ENCODE measurements at places on chromosomes 1 and 21.

DNA sequence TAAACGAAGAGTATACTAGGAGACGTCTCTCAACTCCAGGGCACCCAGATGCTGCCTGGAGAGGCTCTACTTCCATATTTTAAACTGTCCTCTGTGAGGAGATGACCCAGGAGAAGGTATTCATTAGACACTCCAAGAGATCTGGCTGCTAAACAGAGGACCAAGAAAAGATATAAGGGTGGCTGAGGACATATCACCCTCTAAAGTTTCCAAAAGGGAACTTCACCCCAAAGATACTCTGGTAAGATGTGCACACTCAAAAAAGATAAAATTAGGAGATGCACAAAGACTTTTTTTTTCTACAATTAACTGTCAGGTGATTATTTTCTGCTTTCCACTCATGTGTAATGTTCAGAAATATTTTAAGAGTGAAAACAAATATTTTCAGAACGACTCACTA, 1.4 kb downstream of the ZNF670 start:
- DNase-seq, result no peak

GRCh38 chr1:114089502-114090138, 64.0 kb downstream of the SYT6 start:
- DNase-seq, result no peak

GRCh38 chr1:239058190-239058589, 328.2 kb upstream of the CHRM3 start:
- no peak for DNase-seq

DNA sequence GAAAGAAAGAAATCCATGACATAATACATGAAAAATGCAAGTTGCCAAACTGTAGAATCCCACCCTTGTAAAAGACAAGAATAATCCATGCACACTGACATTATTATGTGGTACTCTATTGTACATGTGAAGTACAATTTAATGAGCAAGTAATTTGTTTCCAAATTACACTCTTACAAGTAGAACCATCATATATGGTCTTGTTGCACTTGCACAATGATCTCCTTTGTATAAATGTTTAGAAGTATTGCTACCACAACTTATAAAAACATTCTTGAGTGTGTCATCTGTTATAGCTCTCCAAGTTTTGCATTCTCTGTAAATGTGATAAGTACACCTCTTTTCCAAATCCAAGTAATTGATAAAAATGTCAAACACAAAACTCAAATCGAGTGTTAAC, 29.1 kb upstream of the ZNF281 start:
- DNase-seq, result no peak

DNA sequence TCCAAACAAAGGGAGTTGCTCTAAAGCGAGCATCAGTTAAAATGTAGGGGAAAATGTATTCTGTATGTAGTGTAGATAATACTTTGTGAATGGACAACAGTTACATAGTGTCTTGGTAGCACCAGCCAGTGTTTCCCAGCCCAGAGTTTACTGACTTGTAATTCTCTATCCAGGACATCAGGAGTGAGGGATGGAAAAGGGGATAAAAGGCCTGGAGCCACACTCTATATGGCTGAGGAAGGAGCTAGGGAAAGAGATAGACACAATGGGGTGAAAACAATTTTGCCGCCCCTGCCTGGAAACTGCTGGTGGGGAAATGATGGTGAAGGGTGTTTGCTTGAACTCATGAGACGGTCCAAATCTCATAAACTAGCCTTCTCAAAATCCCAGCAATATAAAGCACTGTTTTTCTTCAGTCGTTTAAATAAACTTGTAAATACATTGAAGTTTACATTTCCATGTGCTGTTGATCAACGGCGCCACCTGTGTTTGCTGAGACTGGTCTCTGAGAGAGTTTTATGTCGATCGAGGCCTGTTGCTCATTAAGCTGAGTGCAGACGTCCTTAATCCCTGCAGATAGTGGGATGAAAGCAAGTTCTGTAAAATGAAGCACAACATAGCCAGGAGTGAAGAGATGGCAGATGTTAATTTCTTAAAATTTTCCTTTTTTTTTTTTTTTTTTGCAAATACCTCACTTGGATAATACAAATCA, 27.9 kb upstream of the AGO1 start:
- no peak for DNase-seq

DNA sequence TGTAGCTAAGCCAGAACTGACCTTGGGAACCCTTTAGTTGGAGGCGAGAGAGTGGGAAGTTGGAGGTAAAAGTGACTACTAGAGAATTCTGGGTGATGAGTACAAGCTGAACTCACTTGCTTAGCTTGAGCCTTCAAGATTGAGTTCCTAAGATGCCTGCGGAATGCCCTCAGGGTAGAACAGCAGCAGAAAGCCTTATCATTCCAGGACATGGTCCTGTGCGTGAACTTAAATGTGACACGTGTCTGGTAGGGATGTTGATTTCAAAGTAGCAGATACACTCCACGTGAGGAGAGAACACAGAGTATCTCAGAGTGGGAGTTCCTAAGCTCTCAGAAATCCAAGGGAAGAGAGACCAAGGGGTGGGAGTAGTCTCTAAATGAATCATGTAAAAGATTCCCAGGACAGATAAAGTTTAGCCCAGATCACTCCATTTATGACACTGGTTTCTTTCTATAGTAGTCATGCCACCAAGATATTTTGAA, 60.1 kb downstream of the KCNK1 start:
- no peak for DNase-seq

GRCh38 chr1:33383489-33383888, 47.4 kb downstream of the PHC2 start:
- no peak for DNase-seq

- no peak for DNase-seq
These were observed 50.7 kb downstream of the APP start for GRCh38 chr21:26119906-26120305.

GRCh38 chr1:227255086-227255732, 63.1 kb downstream of the CDC42BPA start:
- no peak for DNase-seq

GRCh38 chr1:154272217-154272998, at the start of gene HAX1:
HAX1 (plus strand) TSS chr1:154272629; CDS start chr1:154272724, 95 bp downstream.
- DNase-seq, result peak; percentile 96

DNA sequence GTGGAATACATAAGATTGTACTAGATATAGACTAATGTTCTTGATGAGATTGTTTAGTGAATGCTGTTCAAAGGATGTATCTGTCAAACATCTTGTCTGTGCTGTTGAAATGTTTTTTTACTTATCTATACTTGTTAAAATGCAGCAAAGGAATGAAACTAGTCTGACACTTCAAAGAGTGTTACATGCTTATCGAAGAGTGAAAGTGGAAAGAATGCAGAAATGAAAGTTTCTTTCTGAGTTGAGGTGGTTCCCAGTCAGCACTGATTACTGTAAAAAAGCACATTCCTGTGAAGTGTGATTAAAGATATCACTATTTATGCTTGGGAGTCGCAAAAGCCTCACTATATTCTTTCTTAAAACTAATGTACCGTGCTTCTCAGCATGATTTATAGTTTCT, 1225.2 kb downstream of the NCAM2 start:
- no peak for DNase-seq

- DNase-seq, result no peak
These were observed 288.9 kb downstream of the TM2D1 start for GRCh38 chr1:61436016-61436415.

DNA sequence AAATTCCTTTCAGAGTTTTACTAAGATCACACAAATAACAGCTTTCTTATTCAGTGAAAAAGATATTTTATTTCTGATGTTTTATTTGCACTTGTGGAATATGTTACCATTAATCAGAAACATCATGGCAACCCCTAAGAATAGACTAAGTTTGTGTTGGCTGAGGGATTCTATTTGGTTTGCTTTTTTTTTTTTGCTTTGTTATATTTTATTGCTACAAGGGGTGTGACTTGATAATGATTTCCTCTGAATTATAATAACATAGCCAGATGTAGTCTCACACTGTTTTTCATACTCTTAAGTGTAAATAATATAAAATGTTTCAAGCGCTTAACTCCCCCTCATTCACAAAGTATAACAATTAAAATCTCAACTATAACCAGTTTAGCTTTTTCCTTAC, 20.0 kb downstream of the GLRX2 start:
- no peak for DNase-seq

DNA sequence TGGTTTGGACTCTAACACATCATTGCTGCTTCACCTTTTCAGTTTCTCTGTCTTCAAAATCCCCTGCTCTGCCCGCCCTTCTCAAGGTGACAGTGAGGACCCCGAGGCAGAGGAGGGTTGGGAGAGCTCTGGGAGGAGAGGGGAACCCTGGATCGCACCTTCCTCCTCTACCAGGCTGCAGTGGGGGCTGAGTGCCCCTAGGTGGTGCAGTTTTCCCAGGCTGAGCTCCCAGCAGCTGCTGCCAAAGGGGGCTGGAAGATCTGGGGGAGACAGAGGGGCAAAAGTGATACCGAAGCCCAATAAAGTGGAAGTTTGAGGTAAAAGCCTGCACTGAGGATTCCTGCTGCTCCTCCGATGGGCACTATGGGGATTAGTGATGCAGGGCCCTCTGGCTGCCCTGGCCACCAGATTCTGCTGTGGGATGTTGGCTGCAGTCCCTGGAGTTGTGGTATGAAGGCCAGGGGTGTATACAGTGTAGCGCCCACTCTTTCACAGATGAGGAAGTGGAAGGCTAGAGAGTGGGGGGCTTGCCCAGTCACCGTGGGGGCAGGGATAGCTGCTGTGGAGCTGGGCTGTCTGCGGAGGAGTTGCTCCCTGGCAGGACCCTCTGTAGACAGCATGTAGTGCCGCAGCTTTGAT, 40.7 kb upstream of the SCMH1 start:
- peak; percentile 7 for DNase-seq

DNA sequence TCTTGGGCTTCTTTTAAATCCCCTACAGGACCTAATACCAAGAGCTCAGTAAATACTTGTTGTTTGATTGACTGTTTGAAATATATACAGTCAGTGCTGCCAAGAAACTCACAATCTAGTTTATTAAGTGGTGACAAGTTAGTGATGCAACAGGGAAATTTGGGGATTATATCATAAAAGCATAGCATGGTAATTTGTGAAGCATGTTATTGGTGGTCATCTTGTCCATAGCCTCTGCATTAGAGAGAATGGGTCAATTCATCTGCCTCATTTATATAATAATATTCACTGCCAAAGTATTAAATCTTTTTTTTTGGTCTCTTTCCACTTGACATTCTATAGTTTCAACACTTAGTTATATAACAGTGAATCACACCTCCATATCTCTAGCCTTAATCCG, 138.2 kb upstream of the SPAG17 start:
- DNase-seq, result no peak

DNA sequence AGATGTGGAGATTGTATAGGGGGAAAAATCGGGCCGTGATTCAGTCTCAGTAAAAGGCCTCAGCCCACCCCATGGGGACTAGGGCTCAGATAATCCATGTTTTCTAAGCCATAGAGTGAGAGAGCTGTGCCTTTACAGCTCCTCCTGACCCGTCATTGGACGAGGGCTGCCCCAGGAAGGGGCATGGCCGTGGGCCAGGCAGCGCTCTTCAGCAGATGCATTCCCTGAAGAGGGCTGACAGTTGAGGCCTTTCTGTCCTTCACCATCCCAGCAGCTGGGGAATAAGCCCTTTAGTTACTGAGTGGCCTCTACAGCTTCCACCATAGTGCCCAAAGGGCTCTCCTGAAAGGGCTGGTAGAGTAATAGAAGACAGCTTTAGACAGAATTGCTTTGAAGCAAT, 57.2 kb downstream of the ST3GAL3 start:
- DNase-seq, result no peak

- no peak for DNase-seq
These were observed 656 bp downstream of the ANGPTL1 start for GRCh38 chr1:178870221-178870620.

GRCh38 chr1:246790364-246790763, 66.2 kb downstream of the SCCPDH start:
- no peak for DNase-seq

- no peak for DNase-seq
These were observed 110.8 kb downstream of the CDC7 start for GRCh38 chr1:91611483-91611917.

GRCh38 chr21:36055551-36055950, 4.8 kb downstream of the SETD4 start:
- no peak for DNase-seq

DNA sequence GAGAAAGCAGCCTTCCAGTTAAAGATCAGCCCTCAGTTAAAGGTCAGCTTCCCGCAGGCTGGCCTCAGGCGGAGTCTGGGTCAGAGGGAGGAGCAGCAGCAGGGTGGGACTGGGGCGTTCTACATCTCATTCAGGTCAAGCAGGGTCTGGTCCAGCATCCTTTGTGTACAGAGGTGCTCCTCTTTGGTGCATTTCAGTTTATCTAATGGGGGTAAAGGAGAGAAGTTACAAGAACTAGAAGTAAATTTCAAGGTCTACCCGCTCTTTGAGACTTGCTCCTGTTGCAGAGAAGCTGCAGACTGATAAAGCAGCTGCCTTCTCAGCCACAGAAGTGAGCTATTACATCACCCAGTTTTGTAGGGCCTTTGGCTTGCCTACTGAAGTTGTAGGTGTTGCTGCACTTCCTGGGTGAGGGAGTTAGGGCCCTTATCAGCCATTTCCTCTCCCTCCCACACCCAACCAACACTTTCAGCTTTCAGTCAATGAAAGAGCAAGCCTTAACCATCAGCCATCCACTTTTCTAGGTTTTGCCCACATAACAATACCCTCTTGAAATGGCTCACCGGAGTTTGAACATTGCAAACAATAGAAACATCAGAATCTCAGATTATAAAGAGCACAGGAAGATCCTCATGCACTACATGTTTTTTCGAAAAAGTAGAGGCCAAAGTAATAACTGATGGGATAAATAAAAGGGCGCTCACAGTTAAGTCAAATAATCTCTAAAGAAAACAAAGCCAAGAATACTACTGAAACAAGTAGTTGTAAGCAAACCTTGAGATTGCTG, 2.8 kb upstream of the NUP210L start:
- no peak for DNase-seq

DNA sequence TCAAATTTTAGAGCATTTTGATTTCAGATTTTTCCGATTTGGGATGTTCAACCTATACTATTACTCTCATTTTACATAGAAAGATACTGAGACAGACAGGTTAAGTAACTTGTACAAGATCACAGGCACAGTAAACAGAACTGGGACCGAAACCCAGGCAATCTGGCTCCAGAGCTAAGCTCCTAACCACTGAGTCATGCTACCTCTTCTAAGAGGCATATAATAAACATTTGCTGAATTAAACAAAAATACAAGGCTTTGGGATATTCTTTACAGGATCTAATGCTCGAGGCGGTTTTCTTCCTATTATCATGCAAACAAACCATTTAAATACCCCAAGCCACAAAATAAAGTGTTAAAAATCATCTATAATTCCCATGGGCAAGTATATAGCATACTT, 50.3 kb downstream of the MCOLN2 start:
- DNase-seq, result no peak
